ENCODE measurements at places on chromosomes 13 and 19. TPM values are rescaled to one million over a fixed set of nuclear protein-coding genes. Genes with fewer than 3 reads are reported as not detected.

- H3K36me3 ChIP-seq = peaks cover 9% of the 10 kb centered on the region
- peak within 1 kb of the TSS; percentile 5 for H3K4me3 ChIP-seq
- DNase-seq = peak; percentile 82
- H3K27me3 ChIP-seq = no peaks in the 10 kb centered on the region
Observed at GRCh38 chr19:19170053-19170872, at the start of gene MEF2B. MEF2B (minus strand) TSS chr19:19170263; CDS start chr19:19150735, 19,528 bp downstream.

RGS9BP gene
- 0.37 TPM for total RNA-seq

DNA sequence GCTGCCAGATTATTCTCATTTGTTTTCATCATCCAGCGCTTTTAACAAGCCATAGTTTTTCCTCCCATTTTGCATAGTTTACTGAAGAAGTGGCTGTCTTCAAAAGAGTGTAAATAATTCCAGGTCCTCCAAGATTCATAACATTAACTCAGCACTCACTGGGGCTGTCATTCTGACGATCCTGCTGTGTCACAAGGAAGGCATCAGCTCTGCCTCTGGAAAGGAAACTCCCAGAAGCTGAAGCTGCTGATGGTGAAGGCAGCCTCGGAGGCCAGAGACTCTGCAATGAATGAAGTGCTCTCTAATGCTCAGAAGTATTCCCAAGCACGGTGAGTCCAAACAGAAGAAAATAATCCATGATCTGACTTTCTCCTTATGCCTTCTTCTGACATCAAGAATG is 60.0 kb downstream of the FLT1 start:
- H3K36me3 ChIP-seq = no peaks in the 10 kb centered on the region
- H3K4me1 ChIP-seq = peaks cover 6% of the 10 kb centered on the region
- no peak for DNase-seq
- H3K27ac ChIP-seq = no peak overlapping the region

GRCh38 chr13:50595196-50595595 is 248.3 kb downstream of the DLEU7 start:
- H3K27ac ChIP-seq = peak overlapping the region; percentile 40
- peaks cover 51% of the 10 kb centered on the region for H3K4me1 ChIP-seq
- DNase-seq = no peak
- H3K36me3 ChIP-seq = no peaks in the 10 kb centered on the region
- H3K27me3 ChIP-seq = peaks cover 2% of the 10 kb centered on the region

- H3K4me1 ChIP-seq = no peaks in the 10 kb centered on the region
- no peak overlapping the region for H3K4me3 ChIP-seq
- no peak overlapping the region for H3K27ac ChIP-seq
- no peaks in the 10 kb centered on the region for H3K36me3 ChIP-seq
- no peaks in the 10 kb centered on the region for H3K27me3 ChIP-seq
Observed at GRCh38 chr13:71459708-71460107, 407.3 kb downstream of the DACH1 start.

GRCh38 chr19:16134510-16134909 is 9.0 kb upstream of the HSH2D start:
- peak overlapping the region; percentile 31 for H3K27ac ChIP-seq
- no peak overlapping the region for H3K4me3 ChIP-seq
- no peak for DNase-seq
- H3K27me3 ChIP-seq = no peaks in the 10 kb centered on the region
- H3K4me1 ChIP-seq = peaks cover 34% of the 10 kb centered on the region
